ENCODE measurements at places on chromosomes 3 and 15.

- H3K36me3 ChIP-seq: peaks cover 57% of the 10 kb centered on the region
- H3K4me1 ChIP-seq: peaks cover 63% of the 10 kb centered on the region
- H3K27me3 ChIP-seq: no peaks in the 10 kb centered on the region
- peak overlapping the region; percentile 20 for H3K4me3 ChIP-seq
These were observed 106.0 kb downstream of the LRIG1 start for GRCh38 chr3:66394753-66395249.

- H3K27me3 ChIP-seq: no peaks in the 10 kb centered on the region
- peak; percentile 1 for DNase-seq
- peak overlapping the region; percentile 4 for H3K27ac ChIP-seq
- H3K36me3 ChIP-seq: no peaks in the 10 kb centered on the region
- peak overlapping the region; percentile 9 for H3K4me3 ChIP-seq
These were observed 268.6 kb upstream of the UBE2E1 start for GRCh38 chr3:23537101-23537551.

GRCh38 chr15:70179309-70179892 is 81.7 kb upstream of the TLE3 start:
- no peak overlapping the region for H3K4me3 ChIP-seq
- H3K4me1 ChIP-seq: peaks cover 4% of the 10 kb centered on the region
- no peak for DNase-seq
- H3K27ac ChIP-seq: no peak overlapping the region
- H3K27me3 ChIP-seq: peaks cover 3% of the 10 kb centered on the region

GRCh38 chr3:195595785-195596531 is 12.2 kb upstream of the APOD start:
- no peaks in the 10 kb centered on the region for H3K27me3 ChIP-seq
- no peak for DNase-seq
- H3K36me3 ChIP-seq: peaks cover 4% of the 10 kb centered on the region

DNA sequence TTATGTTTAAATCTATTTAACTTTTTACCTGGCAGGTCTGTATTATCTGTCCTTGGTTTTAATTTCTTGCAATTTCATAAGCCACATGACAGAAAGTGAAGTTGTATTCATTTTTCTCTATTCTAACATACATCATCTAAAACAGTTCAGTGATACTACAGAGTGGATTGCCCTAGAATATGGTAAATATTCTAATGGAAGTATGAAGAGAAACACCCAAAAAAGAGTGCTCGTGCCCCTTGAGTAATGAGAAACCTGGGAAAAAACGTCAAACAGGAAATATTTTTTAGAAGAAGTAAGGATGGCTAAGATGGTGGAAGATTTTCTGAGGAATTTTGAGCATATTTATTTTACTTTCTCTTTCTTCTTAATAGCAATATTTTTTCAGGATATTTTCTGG is 261.1 kb upstream of the CBLB start:
- DNase-seq: no peak
- H3K27ac ChIP-seq: no peak overlapping the region
- no peaks in the 10 kb centered on the region for H3K36me3 ChIP-seq
- H3K27me3 ChIP-seq: no peaks in the 10 kb centered on the region
- peaks cover 12% of the 10 kb centered on the region for H3K4me1 ChIP-seq

DNA sequence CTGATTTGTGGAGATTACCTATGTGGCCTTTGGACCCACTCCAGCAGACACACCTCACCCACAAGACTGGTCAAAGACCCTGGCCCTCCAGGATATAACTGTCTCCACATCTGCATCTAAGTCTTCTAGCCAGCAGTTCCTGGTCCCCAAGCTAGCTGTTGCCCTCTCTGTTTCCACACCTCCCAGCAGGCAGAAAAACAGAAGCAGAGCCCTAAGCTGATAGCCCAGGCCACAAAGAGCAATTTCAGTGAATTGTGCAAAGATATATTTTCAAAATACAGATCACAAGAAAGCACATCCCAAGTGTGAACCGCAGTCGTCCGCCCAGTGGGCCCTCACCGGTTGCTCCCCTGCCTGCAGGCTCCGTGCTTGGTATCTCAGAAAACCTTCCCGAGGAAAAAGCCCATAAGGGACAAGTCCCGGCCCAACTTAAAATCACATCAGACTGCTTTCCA is 2.6 kb downstream of the TNIK start:
- peaks cover 23% of the 10 kb centered on the region for H3K27me3 ChIP-seq
- H3K27ac ChIP-seq: peak overlapping the region; percentile 64
- peak overlapping the region; percentile 93 for H3K4me3 ChIP-seq
- DNase-seq: peak; percentile 8
- peaks cover 49% of the 10 kb centered on the region for H3K4me1 ChIP-seq

- no peak overlapping the region for H3K27ac ChIP-seq
- peaks cover 91% of the 10 kb centered on the region for H3K27me3 ChIP-seq
- DNase-seq: no peak
- H3K4me3 ChIP-seq: no peak overlapping the region
- no peaks in the 10 kb centered on the region for H3K36me3 ChIP-seq
These were observed 11.4 kb downstream of the CPEB1 start for GRCh38 chr15:82635798-82636197.

- peaks cover 43% of the 10 kb centered on the region for H3K36me3 ChIP-seq
- no peaks in the 10 kb centered on the region for H3K27me3 ChIP-seq
- H3K4me3 ChIP-seq: no peak overlapping the region
- no peaks in the 10 kb centered on the region for H3K4me1 ChIP-seq
- DNase-seq: no peak
These were observed 278.2 kb downstream of the ISL2 start for GRCh38 chr15:76614725-76615124.

GRCh38 chr15:71425388-71425787 is 310.1 kb downstream of the THSD4 start:
- no peaks in the 10 kb centered on the region for H3K27me3 ChIP-seq
- no peak overlapping the region for H3K27ac ChIP-seq
- no peak for DNase-seq
- H3K36me3 ChIP-seq: no peaks in the 10 kb centered on the region
- H3K4me3 ChIP-seq: no peak overlapping the region
- H3K4me1 ChIP-seq: no peaks in the 10 kb centered on the region

GRCh38 chr3:120033596-120033995 is 60.7 kb downstream of the GSK3B start:
- no peaks in the 10 kb centered on the region for H3K27me3 ChIP-seq
- H3K4me3 ChIP-seq: no peak overlapping the region
- H3K27ac ChIP-seq: no peak overlapping the region
- peaks cover 13% of the 10 kb centered on the region for H3K4me1 ChIP-seq
- H3K36me3 ChIP-seq: peaks cover 13% of the 10 kb centered on the region

DNA sequence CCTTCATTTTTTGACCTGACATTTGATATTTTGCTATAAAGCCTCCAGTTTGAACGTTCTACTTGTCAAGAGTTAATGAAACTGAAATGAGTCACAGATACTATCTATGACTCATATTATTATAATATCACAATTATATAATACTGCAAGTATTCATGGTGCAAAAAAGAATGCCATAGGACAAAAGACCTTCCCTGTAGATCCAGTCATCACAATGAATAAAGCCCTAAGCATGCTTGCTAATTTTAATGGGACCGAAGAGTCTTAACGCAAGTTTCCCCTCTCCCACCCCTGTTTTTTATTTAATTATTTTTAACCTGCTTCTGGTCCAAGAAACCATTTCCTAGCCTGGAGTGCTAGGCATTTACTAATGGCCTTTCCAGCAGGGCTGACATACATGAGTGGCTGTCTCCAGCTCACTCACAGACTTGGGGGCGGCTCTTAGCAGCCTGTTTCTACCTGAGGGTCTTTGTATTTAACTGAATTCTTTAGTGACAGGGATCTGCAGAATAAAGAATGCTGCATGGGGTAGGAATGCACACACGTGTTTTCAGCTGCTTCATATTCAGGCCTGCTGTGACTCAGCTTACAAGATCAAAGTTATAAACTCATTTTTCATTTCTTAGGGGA is 61.2 kb downstream of the THBS1 start:
- no peaks in the 10 kb centered on the region for H3K36me3 ChIP-seq
- H3K27me3 ChIP-seq: no peaks in the 10 kb centered on the region
- H3K27ac ChIP-seq: no peak overlapping the region
- peaks cover 31% of the 10 kb centered on the region for H3K4me1 ChIP-seq
- H3K4me3 ChIP-seq: no peak overlapping the region
- no peak for DNase-seq

GRCh38 chr3:128195802-128196201 is 42.5 kb downstream of the EEFSEC start:
- H3K27ac ChIP-seq: peak overlapping the region; percentile 82
- peaks cover 2% of the 10 kb centered on the region for H3K36me3 ChIP-seq
- peaks cover 47% of the 10 kb centered on the region for H3K4me1 ChIP-seq

DNA sequence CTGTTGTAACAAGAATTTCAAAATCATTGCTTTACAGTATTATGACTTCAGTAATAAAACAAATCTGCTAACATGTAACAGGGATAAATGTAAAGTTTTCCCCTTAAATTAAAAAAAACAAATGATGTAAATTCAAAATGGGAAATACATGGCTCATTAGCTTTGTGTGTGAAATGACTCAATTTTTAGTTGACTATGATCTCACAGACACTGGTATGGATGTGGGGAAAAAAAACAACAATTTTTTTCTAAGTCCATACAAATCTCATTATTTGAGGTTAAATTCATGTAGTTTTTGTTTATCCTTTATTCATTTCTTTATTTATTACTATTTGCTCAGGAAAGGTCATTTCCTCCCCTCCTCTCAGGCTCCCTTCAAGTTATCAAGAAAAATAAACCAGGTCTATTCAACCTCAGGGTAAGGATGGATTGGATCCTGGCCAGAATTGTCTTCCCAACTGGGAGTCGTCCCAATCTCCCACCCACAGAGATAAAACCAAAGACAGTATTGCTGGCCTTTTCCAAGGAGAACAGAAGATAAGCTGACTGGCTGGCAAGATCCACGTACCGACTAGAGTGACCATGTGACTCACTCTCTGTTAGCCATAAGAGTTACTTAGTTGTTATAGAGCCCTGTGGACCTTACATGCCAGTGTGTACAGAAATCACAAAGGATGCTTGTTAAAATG is 373.3 kb downstream of the GAP43 start:
- H3K36me3 ChIP-seq: peaks cover 9% of the 10 kb centered on the region
- no peaks in the 10 kb centered on the region for H3K27me3 ChIP-seq
- H3K4me1 ChIP-seq: peaks cover 9% of the 10 kb centered on the region

- DNase-seq: no peak
- H3K27ac ChIP-seq: no peak overlapping the region
- no peaks in the 10 kb centered on the region for H3K4me1 ChIP-seq
- H3K4me3 ChIP-seq: no peak overlapping the region
These were observed 54.6 kb upstream of the STXBP5L start for GRCh38 chr3:120853416-120853815.

DNA sequence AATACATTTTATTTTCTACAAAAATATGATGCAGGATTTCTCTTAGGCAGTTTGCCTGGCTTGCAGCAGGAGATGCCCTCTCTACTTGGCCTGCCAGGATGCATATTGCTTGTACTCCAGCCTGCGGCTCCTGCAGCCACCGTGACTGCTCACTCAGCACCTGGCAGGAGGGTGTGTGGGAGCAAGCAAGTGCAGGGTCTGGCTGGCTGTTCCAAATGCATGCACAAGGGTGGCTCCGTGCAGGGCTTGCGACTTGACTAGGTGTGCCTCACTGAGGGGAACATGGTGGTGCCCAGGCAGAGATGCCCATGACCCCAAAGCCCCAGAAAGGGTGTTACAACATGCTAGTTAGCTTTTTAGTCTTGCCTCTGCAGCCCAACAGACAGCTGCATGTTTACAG is 1240.2 kb upstream of the ALCAM start:
- H3K27me3 ChIP-seq: no peaks in the 10 kb centered on the region
- H3K27ac ChIP-seq: no peak overlapping the region
- H3K36me3 ChIP-seq: no peaks in the 10 kb centered on the region

DNA sequence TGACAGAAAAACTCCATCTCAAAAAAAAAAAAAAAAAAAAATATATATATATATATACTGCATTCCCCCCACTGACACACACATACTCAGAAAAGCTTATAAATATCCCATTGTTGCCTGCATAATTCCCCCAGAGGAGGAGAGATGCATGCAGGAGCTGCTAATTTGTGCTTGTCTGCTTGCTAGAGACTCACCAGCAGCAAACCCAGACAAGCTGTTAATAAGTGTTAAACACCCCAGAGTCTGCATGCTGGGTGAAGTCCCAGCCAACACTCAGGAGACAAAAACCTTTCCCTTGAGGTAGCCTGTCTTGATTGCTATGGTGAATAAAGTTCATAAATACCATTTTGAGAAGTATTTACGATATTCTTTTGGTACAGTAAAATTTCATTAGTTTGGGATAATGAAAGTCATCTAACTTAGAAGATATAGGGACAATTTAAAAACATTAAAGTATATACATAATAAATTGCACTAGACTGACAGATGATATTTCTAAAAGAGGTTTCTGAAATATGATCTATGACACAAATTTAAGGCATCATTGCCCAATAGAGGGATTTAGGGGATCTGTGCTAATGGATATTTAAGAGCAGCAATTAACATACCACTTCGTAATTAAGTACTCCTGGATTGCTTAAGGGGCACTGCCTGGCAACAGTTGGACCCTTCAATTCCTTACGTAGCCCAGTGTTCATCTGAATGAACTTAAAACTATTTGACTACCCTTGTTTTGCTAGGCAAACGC is 400.0 kb upstream of the C2CD4B start:
- no peak overlapping the region for H3K4me3 ChIP-seq

DNA sequence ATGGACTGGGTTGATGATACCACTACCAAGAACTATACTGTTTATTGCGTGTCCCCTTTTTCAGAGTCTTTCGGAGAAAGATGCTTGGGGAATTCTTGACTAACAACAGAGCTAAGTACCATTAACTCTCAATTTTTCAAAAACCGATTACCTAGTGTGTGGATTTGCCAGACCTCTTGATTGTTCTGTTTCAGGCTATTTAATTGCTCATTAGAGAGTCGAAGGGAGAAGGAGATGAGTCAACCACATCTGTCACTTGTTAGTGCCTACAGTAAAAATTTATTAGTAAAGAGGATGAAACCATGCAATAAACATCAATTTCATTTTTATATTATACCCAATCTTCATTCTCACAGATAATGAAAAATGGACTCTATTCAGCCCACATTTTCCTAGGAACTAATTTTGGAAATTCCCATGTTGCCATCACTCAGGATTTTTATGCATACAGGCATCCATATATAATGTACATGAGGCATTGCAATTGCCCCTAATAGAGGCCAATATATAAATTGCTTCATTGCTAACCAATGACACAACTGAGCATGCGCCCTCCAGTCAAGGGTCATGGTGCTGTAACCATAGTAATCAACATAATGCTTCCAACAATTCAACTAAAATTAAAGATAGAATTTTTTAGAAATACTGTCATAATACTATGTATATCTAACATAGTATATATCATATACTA is 541.7 kb downstream of the TBL1XR1 start:
- H3K27ac ChIP-seq: no peak overlapping the region
- H3K36me3 ChIP-seq: no peaks in the 10 kb centered on the region
- no peaks in the 10 kb centered on the region for H3K27me3 ChIP-seq
- DNase-seq: no peak
- H3K4me3 ChIP-seq: no peak overlapping the region

GRCh38 chr15:95946241-95946640 is 384.3 kb upstream of the NR2F2 start:
- peaks cover 2% of the 10 kb centered on the region for H3K36me3 ChIP-seq
- H3K4me3 ChIP-seq: no peak overlapping the region
- H3K27me3 ChIP-seq: no peaks in the 10 kb centered on the region
- H3K4me1 ChIP-seq: peaks cover 64% of the 10 kb centered on the region
- DNase-seq: no peak

- peak overlapping the region; percentile 11 for H3K4me3 ChIP-seq
- peak overlapping the region; percentile 79 for H3K27ac ChIP-seq
- no peak for DNase-seq
- peaks cover 63% of the 10 kb centered on the region for H3K4me1 ChIP-seq
These were observed 19.0 kb upstream of the TRAK1 start for GRCh38 chr3:42071904-42072812.

- H3K27me3 ChIP-seq: no peaks in the 10 kb centered on the region
- H3K4me1 ChIP-seq: peaks cover 16% of the 10 kb centered on the region
- H3K36me3 ChIP-seq: no peaks in the 10 kb centered on the region
- peak overlapping the region; percentile 89 for H3K4me3 ChIP-seq
These were observed 651 bp downstream of the MTMR14 start for GRCh38 chr3:9649791-9650521.
